ENCODE measurements at places on chromosomes 12 and 14.

DNA sequence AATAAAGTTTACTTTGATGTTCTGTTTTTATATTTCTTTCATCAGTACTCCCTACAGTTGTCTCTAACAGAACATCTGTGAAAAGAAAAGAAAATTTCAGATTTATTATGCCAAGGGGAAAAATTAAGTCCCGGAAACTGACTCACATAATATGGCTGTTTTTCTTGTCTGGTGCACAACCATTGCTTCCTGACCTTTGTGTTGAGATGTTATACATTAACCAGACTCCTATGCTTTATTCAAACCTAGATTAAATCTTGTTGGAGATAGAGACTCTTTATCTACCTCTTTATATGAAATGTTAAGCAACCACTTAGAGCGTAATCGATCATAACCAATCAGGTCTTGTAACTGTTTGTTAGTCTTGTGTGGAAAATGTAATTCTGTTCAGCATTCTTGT, 37.6 kb upstream of the BICD1 start:
- no peak for DNase-seq

GRCh38 chr12:107159384-107159900, 66.1 kb upstream of the CRY1 start:
- DNase-seq = no peak

- DNase-seq = no peak
Measured at GRCh38 chr12:128266541-128267130, 334 bp upstream of the TMEM132C start.

DNA sequence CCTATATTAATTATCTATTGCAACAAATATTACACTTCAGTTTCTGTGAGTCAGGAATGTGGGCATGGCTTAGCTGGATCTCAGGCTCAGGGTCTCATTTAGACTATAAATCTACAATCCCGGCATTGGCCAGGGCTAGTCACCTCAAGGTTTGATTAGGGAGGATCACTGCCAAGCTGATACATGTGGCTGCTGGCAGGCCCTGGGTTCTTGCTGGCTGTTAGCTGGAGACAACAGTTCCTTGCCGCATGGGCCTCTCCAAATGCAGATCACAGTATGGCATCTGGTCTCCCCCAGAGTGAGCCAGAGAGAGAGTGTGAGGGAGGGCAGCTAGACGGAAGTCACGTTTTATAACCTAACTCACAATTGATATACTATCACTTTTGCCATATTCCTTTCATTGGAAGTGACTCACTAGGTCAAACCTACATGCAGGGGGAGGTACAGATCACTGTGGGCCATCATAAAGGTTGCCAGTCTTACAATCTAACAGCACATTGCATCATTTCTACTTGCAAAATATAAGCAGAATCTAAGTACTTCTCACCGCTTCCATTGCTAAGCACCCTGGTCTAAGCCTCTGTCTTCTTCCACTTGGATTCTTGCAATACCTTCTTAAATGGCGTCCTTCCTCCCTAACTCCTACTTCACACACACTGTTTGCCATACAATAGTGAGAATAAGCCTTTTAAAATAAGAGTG, 174.0 kb upstream of the ARHGAP5 start:
- no peak for DNase-seq

GRCh38 chr14:90883782-90884181, 67.6 kb upstream of the TTC7B start:
- no peak for DNase-seq

- DNase-seq = no peak
Measured at GRCh38 chr14:21780429-21781084, 106.9 kb upstream of the OR4E1 start.

- no peak for DNase-seq
Measured at GRCh38 chr14:75609116-75609515, 30.7 kb downstream of the FLVCR2 start.

GRCh38 chr14:86723254-86723624, 1193.3 kb downstream of the FLRT2 start:
- DNase-seq = no peak

DNA sequence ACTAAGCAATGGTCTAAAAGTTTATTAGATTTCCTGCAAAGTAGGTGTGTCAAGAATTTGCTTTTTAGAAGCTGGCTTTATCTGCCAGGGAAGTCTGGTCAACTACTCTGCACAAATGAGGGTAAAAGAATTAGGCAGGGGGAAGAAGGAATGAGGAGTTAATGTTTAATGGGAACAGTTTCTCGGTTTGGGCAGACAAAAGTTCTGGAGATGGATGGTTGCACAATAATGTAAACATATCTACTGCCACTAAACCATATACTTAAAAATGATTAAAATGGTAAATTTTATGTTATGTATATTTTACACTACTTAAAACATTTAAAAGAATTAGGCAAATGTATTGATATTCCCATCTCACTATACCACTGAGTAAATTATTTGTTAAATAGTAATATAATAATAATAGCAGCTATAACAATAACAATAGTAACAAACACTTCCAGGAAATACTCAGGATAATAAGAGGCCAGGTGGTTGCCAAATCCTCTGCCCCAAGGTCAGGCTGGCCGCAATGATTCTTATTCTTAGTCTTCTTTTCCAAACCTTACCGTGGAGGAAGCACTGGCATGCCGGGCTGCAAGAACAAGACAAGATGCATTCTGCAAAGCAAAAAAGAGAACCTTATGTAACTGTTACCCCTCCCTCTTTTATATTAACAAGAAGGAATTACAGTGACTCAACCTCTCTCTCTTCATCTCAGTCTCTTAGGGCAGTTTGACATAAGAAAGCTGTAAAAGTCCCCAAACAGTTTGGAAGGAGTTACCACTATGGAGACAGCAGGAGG, 13.9 kb downstream of the CS start:
- no peak for DNase-seq
